ENCODE measurements at places on chromosomes 6 and 20.
A peak's percentile ranks its signal among the peaks of the same experiment; 100 is the strongest.

DNA sequence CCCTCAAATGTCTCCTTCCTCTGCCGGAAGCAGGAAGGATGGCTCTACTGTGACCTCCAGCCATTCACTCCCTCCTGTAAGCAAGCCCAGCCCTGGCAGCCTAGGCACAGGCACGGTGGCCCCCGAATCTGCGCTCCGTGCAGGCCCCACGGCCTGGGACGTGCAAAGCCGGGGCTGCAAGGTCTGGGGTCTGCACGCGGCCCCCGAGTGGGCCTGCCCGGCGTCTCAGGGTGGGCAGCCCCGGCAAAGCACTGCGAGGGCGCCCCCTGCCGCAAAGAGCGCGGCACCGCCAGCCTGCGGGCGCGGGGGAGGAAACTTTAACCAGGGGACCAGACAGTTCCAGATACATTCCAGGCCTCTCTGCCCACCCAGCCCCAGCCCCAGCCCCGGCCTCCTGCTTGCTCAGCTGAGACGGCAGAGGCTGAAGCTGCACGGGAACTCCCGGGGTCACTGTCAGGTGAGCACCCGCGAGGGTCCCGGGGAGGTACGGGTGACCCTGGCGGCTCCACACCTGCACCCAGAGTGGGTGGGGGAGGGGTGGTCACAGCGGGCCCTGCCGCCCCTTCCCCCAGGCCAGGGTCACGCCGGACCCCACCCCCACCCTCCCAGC is 98.8 kb downstream of the ASXL1 start:
- peak; percentile 36 for DNase-seq

DNA sequence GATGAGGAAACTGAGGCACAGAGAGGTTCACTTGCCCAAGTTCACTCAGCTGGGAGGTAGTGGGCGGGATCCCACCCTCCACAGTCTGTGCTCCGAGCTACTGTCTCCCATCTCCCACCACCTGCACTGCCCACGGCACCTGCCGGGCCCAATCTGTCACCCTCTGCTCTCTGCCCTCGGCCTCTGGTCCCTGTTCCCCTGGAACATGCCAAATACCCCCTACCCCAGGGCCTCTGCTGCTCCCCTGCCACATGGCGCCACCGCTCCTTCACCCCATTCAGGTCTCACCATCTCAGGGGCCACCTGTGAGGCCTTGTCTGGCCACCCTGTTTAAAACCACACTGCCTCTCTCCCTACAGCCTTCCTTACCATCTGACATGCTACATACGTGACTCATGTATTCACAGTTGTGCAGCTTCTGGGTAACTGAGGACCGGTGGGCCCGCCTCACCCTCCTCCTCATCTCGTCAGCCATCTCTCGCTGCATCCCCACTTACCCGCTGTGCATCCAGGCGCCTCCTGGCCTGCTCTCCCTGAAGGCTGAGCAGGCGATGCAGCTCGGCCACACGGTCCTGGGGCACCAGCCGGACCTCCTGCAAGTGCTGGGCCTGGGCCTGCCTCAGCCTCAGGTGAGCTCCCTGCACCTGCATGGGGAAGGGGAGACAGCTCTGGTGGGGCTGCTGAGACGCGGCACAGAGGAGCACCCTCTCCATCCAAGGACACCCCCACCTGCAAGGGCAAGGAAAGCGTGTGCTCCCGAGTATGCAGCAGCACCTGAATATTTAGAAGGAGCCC is 50.6 kb downstream of the GINS1 start:
- DNase-seq = no peak

GRCh38 chr20:33164763-33165095 is 3.2 kb upstream of the BPIFA2 start:
- DNase-seq = peak; percentile 43

- no peak for DNase-seq
Observed at GRCh38 chr6:87731818-87732661, 30.0 kb upstream of the AKIRIN2 start.
